AG20443 (cell line): ENCODE measurements at places on chromosomes 11 and 22.

DNA sequence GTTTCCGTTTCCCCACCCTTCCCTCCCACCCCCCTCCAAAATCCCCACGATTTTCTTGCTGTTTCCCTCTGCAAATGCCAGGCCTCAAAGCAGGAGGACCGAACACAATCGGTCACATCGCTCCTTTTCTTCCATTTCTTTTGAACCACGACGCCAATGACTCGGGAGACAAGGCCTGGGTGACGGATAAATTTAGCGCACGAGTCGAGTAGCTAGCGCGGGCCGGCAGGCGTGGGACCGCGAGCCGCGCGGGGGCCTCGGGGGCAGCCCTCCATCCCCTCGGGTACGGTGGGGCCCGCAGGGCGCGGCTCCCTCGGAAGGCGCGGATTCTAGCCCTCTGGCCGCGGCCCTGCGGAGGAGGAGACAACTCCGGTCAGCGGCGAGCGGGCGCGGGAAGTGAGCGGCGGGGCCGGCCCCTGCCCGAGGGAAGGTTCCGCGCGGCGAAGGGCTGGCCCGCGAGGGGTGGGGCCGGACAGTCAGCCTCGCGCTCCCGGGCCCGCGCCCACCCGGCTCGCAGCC lies 414 bp downstream of the JOSD1 start:
- DNase-seq = peak; percentile 80

DNA sequence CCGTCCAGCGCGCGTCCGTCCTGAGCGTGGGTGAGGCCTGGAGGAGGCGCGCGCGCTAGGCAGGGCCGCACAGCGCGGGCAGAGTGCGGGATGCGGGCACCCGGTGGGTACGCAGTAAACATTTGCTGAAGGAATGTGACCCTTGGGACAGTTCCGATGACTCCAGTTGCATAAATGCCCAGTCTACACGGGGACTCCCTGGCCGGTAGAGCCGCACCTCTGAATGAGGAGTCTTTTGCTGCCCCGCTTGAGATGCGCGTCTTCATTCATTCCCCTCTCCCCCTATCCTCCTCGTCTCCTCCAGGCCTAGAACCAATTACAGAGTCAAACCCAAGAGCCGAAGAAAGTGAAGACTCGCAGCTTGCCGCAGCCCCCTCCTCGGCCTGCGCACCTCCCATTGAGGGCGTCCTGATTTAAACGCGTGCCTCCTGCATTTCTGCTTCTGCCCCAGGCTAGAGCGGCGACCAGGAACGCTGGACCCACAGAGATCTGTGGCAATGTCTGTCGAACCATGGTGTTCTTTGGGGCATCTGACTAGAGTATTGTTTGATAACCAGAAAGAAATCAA lies 729 bp upstream of the CHKB start:
- DNase-seq = no peak

DNA sequence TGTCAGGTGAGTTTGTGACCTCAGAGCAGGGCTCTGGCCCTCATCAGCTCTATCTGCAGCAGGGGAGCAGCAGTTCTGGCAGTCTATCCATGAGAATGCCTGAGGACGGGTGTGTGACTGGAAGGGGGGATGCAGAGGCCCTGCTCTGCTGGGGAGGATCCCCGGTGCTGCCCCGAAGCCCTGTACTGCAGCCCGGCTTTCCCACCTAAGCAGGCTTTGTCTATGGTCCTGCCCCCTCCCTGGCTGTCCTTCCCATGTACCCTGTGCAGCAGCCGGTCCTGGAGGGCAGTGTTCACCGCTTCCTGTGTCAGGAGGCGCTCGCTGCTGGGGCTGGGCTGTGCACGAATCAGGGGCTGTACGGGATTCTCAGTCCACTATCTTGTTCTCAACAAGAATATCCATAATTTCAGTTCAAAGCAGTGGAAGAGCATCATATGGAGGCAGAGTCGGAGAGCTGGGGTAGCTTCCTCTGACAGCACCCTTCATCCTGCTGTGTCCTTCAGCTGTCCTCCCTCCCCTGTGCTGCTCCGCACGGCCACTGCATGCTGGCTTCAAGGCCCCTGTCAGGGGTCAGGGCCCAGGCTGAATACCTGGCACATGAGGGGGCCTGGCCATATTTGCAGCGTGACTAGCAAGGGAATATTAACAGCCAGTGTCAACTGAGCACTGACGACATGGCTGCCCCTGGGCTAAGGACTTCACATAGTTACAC lies 125.2 kb downstream of the CTTN start:
- no peak for DNase-seq

GRCh38 chr11:73553266-73553665 lies 44.6 kb downstream of the FAM168A start:
- DNase-seq = no peak

GRCh38 chr22:50171319-50171964 lies 911 bp downstream of the PANX2 start:
- DNase-seq = no peak

GRCh38 chr11:95379479-95379878 lies 148.5 kb upstream of the SESN3 start:
- DNase-seq = no peak

DNA sequence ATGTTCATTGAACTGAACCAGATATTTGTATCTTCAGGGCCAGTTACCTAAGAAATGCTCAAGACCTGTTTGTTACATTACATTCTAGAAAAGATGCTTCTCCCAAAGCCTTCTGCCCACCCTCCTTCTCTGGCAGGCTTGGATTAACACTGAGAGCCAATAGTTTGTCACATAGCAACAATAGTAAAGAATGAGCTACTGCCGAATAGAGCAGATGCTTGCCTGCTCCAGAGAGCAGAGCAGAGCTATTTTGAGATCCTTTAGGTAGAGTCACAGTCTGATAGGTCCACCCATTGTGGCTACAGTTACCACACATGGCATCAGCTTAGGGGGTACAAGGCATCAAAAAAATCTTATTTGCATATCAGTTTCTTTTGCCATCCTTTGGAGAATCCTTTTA lies 13.5 kb upstream of the EP300 start:
- DNase-seq = no peak

- no peak for DNase-seq
These were observed 312.2 kb upstream of the C11orf87 start for GRCh38 chr11:109109571-109110315.
